NCI-H2029 treated with DMSO at 0.1 percent for 48 hours (cell line): ENCODE measurements at places on chromosomes 7 and 10.

- no peak for DNase-seq
Observed at GRCh38 chr10:50470798-50471582, 152.8 kb downstream of the SGMS1 start.

DNA sequence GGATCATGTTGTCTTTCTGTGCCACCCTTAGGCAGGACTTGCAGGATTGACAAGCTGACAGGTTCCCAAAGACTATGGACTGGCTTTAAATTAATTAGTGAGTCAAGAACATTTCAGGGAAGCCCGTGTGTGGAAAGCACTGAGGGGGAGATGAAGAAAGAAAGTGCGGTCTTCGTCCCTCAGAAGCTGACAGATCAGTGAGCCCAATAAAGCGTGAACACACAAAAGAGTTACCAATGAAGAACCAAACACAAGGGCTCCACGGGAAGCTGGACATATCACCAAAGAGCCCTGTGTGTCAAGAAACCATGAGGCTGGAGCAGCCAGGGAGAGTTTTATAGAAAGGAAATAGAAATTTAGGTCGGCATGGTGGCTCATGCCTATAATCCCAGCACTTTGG is 725.8 kb downstream of the PARD3 start:
- DNase-seq: no peak

DNA sequence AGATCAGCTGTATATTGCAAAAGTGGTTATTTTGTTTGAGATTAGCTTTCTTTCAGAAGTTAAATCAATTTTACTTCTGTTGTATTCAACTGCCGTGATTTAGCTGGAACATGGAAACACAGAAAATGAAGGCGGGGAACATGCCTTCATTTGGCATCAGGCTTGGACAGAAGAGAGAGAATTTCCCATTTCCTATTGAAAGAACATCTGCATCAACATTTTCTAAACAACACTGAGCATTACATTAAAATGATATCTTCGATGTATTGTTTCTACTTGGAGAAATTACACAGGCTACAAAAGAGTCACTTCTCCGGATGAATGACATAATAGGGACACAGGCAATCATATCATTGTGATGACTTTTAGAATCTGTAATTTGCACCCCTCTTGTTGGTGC is 46.6 kb upstream of the KLF6 start:
- DNase-seq: no peak

GRCh38 chr10:3564346-3565002 is 220.5 kb downstream of the KLF6 start:
- DNase-seq: no peak

GRCh38 chr7:45417268-45417667 is 156.9 kb upstream of the ADCY1 start:
- DNase-seq: no peak

DNA sequence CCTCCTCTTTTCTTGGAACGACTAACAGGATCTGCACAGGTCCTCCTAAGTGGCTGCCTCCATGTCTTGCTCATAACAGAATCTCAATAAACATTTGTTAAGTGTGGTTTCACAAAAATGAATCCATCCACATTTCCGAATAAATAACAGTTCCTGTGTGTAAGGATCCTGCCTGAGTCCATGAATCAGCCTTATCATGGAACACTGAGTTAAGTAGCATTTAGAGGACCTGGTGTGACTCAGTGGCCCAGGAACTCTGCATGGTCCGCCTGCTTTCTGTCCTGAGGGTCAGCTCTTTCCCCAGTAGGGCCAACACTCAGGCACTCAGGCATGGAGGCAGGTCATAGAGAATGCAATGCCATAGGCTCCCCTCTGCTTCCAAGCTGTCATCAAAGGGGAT is 15.8 kb upstream of the C10orf90 start:
- no peak for DNase-seq

- peak; percentile 20 for DNase-seq
Observed at GRCh38 chr7:78134256-78134655, 335.7 kb downstream of the PHTF2 start.

DNA sequence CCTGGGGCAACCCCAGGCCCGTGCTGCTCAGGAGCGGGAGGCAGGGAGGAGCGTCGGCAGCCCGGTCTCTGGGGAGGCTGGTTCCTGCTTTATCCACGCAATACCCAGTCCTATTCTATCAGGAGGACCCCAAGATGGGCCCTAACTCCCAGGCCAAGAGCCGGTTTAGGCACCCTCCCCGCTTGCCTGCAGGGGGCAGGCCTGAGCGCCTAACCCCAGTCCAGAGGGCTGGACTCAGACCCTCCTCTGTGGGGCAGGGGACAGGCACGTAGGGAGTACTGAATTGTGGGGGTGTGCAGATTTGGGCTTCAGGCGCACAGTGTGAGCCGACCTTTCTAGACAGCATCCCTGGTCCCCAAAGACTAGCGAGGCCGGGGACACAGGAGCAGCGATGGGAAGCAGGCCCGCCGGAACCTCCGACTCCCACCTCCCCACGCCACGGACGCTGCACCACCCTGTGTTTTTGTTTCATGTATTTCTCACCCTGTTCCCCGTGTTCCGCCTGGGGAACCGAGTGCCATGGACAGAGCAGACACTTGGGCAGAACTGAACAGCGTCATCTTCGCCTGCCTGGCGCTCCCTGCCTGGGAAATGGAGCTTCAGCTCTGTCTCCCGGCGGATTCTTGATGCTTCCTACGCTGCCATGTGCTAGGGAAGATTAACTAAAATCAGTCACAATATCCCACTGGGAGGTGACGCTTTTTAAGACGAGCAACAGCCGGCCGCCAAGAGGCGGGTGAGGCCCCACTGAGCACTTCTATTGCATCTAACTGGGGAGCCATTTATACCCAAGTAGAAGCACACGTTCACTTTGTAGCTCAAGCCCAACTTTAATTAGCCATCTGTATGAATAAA is 5.3 kb downstream of the NUDT1 start:
- DNase-seq: no peak

DNA sequence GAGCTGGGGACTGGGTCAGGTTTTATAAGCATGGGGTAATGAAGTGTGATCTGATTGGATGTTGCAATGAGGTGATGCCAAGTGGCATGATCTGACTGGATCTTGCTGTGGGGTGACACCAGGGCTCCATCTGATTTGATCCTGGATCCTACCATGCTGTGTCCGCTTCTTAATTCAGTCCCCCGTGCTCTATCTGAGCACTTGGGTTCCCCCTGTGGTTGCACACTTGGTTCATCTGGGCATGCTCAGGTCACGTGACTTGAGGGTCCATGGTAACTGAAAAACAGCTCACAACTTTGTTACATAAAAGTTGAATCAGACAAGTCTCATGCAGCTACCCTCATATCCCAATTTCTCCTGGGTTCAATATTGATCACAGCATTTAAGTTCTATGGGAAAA is 448.6 kb upstream of the NRP1 start:
- no peak for DNase-seq

DNA sequence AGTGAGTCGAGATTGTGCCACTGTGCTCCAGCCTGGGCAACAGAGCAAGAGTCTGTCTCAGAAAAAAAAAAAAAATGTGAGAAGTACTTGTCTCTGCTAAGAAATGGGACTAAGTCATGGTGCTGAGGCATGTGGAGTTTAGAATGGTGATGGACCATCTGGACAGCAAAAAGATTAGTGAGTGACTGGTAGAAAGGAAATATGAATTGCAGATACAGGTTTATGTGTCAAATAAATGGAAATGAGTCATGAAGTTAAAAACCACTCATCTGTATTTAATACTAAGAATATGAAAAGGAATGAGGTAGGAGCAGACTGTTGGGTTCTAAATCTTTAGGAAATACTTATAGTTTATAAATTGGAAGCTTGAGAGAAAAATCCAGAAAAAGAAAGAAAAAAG is 625.7 kb upstream of the ANKRD30A start:
- no peak for DNase-seq

DNA sequence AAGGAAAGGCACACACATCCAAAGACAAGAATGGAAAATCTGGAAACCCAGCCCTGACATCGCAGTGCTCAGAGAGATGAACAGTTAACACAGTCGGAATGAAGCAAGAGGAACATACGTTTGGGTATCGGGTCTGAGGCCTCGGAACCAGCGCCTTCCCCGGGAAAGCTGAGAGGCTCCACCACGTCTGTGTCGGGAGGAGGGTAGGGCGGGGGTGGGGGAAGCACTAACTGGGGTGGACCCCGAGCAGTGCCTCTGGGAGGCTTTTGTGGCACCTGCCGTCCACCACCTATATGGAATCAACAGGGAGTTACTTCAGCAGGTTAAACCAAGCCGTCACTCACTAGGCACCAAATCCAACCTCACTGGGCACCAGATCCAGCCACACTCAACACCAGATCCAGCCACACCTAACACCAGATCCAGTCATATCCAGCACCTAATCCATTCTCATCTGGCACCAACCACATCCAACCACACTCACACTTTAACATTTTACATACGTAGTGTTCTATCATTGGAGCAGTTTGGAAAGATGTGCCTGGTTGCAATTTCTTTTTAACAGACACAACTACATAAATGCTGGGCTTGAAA is 233.6 kb downstream of the COBL start:
- no peak for DNase-seq

GRCh38 chr7:132575419-132575981 is 770 bp downstream of the PLXNA4 start:
- DNase-seq: no peak

DNA sequence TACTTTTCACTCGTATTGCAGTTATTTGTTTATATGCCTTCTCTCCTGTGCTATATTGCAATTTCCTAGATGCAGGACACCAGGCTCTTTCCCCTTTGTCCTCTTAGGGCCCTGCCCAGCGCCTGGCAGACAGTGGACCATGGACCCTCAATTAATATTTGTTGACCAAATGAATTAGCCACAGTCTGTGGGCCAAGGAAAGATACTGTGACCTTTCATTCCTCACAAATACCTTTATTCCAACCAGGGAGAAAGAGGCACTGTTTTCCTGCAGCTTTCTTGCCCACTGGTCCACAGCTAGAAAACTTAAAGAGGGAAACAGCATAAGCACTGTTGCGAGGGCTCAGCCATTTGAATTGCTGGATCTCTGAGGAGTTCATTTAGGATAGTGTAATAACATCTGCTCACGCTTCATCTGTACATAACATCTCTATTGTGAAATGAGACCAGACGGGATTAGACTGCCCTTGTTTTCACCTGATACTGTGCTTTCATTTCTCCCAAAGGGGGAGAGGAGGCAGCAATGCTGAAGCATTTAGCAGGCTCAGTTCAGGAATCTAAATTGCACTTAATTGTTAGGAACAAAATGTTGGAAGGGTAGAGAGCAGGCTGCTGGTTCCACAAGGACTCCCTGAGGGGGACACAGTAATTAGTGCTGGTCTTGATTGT is 46.7 kb downstream of the TNS3 start:
- DNase-seq: no peak

DNA sequence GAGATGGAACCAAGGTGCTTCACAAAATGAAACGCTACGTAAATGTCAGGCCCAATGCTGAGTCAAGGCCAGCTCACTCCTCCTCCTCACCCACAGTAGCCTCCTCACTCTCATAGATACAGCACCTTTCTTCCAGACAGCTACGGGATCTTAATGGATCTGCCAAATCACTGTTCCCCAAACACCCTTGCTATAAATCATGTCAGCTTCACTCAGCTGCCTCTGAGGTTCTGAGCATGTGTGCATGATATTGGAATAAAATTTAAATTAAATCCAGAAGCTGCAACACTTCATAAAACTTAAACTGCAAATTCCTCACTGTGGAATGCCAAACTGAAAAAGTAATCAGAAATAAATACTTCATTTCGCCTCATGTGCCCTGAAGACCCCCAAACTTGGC is 14.7 kb upstream of the CPXM2 start:
- no peak for DNase-seq

DNA sequence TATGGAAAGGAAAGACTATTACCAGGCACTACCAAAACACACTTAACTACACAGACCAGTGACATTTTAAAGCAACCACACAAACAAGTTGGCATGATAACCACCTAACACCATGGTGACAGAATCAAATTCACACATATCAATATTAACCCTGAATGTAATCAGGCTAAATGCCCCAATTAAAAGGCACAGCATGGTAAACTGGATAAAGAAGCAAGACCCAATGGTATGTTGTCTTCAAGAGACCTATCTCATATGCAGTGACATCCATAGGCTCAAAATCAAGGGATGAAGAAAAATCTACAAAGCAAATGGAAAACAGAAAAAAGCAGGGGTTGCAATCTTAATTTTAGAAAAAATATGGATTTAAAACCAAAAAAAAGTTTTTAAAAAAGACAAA is 86.0 kb downstream of the SAMD9 start:
- DNase-seq: no peak

DNA sequence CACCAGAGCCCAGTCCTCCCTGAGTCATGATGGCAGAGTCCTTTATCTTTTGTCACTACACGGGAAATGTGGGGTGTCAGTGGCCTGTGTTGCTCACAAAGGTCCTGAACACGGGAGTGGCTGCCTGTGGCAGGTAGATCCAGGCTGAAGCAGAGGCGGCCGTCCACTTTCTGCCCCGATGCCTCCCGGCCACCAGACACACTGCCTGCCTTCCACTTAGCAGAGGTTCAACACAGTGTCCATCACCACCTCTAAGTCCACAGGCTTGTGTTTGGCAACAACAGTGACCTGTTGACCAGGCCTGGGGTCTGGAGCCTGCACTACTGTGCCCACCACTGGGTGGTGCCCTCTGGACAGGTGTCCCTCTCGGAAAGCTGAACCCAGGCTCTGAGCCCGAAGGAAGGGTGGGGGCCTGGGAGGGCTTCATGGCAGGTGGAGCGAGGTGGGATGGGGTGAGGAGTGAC is 49.9 kb upstream of the CAMK2B start:
- DNase-seq: no peak
